Brain microvascular endothelial cell (primary cell): ENCODE measurements at places on chromosomes 12 and 14.

DNA sequence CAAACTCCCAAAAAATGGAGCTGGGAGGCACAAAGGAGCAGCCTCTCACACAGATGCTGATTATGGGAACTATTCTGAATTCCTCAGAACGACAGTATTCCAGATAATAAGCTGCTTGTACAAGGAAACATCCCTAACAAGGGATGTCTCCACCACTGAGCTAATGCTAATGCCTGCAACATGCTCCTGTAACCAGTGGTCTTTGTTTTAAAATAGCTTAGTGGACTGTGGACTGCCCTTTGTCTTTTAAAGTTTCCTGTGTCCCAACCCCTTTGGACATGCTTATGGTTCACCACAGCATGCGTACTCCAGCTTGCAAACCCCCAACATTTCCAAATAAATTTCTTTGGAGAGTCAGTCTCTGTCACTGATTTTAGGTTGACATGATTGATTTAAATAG, 16.4 kb upstream of the PITPNM2 start:
- DNase-seq, result no peak

DNA sequence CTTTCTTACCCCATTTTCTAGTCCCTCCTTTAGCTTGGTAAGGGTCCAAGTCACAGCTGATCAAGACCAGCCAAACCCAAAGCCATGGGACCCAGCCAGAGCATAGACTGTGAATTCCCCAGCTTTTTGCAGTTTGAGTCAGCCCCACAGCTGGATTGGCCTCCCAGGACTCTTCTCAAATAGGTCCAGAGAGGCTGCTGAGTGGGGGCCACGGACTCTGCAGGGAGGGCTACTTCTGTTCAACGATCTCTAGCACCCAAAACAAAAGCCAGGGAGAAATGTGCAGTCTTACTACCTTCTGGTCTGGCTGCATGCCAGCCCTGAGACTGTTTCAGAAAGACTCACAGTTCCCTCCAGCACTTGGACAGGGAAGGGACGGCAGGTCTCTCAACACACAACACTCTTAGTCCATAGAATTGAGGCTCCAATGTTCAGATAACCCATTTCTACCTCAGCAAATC, 1.6 kb downstream of the VDR start:
- DNase-seq, result peak; percentile 38

DNA sequence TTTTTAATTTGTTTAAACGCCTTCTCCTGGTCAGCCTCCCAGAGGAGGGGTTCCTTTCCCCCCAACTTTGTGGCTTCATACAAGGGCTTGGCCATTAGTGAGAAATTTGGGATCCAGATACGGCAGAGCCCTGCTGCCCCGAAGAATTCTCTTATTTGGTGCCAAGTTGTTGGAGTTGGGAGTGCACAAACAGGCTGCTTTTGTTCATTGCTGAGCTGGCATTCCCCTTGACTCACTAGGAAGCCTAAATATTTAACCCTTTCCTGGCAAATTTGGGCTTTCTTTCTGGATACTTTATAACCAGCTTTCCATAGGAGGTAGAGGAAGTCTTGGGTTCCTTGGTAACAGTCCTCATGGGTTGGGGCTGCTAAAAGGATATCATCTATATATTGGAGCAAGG, 10.3 kb upstream of the ADAM21 start:
- DNase-seq, result no peak

DNA sequence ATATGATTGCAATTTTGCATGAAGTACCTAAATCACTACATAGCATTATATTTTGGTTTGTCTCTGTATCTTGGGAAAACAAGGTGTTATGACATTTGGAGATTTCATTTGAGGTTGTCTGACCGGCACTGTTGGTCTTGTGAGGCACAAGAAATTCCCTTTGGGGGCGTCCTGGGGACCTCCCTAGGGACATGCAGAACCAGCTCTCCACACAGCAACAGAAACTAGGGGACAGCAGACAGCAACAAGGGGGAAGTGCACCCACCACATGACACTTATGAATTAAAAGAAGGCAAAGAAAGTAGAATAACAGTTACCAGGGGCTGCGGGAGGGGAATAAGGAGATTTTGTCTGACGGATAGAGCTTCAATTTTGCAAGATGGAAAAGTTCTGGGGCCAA, 14.4 kb downstream of the DDX54 start:
- no peak for DNase-seq

GRCh38 chr12:30144777-30145683, 361.3 kb upstream of the TMTC1 start:
- no peak for DNase-seq

DNA sequence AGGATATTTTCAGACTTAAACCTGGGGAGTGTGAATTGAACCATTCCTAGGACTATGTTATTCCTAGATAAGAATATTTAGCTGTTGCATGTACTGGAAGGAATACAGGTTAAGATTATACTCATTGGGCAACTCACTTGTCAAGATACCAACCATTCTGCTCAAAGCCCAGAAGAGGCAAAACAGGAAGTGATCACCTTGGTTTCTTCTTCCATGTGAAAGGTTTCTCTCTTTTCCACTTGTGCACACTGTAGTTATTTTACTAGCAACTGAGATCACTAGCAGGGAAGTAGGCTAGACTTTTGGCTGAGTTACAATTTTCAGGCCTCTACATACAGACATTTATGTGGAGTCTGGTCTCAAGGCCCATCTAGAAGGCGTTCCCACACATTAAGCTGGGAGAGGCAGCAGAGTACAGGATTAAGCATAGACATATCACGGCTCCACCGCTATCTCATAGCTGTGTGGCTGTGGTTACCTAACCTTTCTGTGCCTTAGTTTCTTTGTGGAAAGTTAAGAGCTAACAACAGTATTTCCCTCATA, 83.9 kb upstream of the FERMT2 start:
- no peak for DNase-seq

GRCh38 chr14:31294746-31295405, 87.3 kb upstream of the HECTD1 start:
- peak; percentile 54 for DNase-seq

- DNase-seq, result no peak
Observed at GRCh38 chr12:90897986-90898385, 57.0 kb downstream of the CCER1 start.

DNA sequence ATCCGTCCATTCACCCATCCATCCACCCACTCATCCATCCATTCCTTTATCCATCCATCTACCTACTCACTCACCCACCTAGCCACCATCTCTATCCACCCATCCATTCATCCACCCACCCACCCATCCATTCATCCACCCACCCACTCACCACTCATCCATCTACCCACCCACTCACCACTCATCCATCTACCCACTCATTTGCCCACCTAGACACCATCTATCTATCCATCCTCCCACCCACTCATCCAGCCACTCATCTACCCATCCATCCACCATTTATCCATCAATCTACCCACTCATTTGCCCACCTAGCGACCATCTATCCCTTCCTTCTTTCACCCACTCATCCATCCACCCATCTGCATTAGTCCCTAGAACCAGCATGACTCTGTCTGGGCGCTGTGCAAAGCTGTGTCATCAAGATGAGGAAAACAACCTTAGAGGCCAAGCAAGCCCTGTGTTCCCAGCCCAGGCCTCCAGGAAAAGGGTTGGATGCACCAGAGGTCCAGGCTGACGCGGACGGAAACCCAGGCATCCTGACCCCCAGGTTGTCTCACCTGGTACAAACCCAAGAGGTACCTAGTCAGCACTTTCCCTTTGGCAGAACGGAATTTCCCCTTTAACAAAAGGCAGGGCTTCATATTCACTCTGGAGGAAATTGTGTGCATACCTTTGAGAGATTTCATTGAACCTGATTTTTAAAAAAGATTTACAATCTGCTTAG, 73.7 kb downstream of the NOC4L start:
- DNase-seq, result no peak

- no peak for DNase-seq
Observed at GRCh38 chr14:50622978-50623377, 45.1 kb downstream of the SAV1 start.

DNA sequence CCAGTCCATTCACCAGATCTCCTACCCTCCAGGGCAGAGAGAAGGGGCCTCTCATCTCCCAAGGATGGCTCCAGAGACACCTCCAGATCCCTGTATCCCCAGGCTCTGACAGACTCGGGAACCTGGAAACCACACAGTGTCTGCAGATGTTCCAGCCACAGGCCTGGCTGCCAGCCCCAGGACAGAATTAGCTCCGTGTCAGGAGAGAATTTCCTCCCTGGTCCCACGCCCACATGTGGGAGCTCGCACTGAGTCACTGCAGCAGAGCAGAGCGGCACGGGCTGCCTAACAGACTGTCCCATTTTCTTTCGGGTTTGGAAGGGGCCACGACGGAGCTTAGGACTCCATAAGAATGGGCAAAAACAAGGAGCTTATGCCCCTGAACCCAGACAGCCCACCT, 33.6 kb downstream of the CMKLR1 start:
- peak; percentile 87 for DNase-seq

GRCh38 chr12:31325524-31325875, 450 bp downstream of the SINHCAF start:
- no peak for DNase-seq

DNA sequence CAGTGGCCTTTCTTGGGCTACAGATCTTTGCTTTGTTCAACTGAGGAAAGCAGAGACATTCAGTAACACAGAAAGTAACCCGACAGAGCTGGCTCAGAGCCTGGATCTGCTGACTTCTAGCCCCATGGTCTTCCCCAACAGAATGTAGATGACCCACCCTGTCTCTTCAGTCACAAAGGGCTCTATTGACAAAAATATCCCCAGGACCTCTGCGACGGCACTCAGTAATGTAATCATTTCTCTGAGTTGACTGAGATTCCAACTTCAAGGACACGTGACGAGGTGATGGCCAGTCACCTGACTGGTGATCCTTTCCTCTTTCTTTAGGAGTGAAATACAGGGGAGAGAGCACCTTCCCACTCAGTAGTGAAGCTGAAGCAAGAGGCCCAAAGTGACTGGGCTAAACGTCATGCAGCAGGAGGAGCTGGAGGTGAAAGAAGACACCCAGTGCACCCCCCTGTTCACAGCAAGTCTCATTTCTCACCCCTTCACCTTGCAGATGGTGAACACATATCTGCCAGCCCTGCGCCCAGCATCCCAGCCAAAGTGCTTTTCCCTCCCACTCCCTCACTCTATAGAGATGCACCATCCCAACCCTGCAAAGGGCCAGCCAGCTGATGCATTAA, 179.2 kb upstream of the EGLN3 start:
- no peak for DNase-seq

DNA sequence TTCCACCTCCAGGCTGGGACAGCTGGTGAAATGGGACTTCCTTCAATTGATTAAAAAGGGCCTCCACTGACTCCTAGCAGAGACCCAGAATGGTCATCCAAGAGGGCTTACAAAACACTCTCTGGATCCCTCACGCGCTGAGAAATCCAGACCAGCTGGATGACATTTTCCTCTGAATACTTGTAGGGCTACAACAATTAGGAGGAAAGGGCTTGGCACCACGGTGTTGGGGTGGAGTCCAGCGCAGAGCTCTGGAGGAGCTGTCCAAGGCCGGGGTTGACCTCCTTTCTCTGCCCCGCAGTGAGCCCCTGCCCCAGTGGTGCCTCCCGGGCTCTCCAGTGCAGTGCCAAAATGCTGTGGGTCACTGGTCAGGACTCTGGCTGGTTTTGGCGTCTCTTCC, 189.0 kb upstream of the CCND2 start:
- no peak for DNase-seq

- DNase-seq, result no peak
Observed at GRCh38 chr12:24681570-24681969, 267.3 kb downstream of the BCAT1 start.

GRCh38 chr12:128026696-128027574, 240.0 kb upstream of the TMEM132C start:
- DNase-seq, result no peak

GRCh38 chr12:49665384-49665783, 41.8 kb downstream of the FMNL3 start:
- DNase-seq, result no peak

DNA sequence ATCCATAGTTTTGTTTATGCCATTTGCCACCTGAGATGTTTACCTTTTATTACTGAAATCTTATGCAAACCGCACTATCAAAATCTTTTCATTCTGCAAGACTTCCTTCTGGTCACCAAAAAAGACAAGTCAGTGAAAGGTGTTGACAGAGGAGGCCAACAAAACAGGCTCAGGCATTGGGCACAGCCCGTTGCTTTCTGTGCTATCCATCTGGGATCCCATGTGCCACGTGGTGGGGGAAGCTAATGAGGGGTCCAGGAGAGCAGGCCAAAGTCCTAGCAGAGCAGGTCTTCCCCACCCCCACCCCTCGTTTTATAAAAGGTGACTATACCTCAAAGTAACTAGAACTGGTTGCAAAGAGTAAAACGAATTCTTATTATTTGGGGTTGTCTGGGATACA, 1.2 kb downstream of the ALDH1L2 start:
- DNase-seq, result no peak

- DNase-seq, result no peak
Observed at GRCh38 chr14:74015963-74016362, 3.1 kb downstream of the ENTPD5 start.

DNA sequence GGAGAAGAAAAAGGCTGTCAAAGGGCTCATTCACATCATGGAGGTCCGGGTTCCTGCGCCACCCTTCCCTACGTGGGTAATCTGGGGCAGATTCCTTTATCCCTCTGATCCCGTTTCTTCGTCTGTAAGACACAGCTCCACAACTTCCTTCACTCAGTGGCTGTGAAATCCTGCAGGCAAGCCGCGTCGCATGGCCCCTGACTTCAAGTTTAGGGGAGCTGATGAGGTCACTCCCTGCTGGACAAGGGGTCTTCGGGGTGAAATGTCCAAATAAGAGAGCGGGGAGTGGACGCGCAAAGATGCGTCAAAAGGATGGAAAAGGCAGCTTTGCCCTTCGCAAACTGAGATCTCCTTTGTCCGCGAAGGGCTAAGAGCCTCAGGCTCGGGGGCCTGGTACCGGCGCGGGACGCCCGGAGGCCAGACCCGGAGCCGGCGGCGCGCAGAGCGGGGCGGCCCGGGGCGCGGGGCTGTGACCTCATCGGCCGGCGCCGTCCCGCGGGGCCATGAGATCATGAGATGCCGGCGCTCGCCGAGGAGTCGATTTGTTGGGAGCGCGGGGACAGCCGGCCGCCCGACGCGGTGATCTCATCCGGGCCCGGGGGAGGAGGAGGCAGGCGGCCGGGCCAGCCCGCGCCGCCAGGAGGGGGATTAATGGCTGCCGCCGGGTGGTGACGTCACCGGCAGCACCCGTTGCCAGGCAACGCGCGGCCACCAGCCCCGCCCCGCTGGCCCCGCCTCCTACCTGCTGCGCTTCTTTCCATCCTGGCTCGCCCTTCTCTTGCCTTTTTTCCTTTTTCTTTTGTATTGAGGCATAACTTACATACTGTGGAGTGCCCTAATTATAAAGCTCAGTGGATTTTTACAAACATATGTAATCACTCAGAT, 62.1 kb downstream of the HRK start:
- DNase-seq, result peak; percentile 83

GRCh38 chr12:92505254-92506231, 197.2 kb upstream of the PLEKHG7 start:
- peak; percentile 12 for DNase-seq

DNA sequence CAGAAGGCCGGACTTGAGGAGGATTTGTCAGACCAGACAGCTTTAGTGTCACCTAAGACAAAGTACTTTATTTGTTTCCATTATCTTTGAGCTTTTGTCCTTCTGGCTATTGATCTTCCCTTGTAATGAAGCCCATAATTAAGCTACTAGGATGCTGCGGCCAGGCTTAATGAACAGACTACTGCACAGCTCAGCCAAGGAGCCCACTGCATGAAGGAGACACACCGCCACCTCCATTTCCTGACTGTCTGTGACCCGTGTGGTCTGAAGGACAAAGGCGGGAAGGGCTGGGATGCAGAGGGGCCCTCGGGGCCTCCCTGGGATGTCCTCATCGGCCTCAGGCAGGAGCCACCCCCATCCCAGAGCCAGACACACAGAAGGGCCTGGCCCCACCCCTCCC, 31.0 kb upstream of the GALNT9 start:
- DNase-seq, result no peak
